ENCODE measurements at places on chromosomes 1 and 21.

GRCh38 chr1:160251687-160252526 lies 10.4 kb downstream of the DCAF8 start:
- DNase-seq: peak; percentile 60

- no peak for DNase-seq
Measured at GRCh38 chr1:8664887-8665286, 152.6 kb downstream of the RERE start.

DNA sequence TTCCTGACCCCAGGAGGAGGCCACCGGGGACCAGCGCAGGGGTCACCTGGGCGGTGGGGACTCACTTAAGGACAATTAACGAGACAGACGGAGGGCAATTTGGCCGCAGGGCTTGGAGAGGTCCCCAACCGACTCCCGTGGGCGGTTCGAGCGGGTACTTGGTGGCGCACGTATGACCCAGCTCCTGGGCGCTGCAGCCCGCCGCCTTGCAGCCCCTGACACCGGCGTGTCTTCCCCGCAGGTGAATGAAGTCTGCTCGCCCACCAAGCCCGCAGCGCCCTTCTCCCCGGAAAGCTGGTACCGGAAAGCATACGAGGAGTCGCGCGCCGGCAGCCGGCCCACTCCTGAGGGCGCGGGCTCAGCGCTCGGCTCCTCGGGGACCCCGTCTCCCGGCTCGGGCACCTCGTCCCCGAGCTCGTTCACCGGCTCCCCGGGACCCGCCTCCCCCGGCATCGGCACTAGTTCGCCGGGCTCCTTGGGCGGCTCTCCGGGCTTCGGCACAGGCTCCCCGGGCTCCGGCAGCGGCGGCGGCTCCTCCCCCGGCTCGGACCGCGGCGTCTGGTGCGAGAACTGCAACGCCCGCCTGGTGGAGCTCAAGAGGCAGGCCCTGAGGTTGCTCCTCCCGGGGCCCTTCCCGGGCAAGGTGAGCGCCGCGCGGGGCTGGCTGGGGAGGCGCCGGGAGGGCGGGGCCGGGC lies 1.4 kb downstream of the KIF26B start:
- DNase-seq: peak; percentile 87

- DNase-seq: no peak
Measured at GRCh38 chr1:40107290-40107959, 10.4 kb upstream of the PPT1 start.

DNA sequence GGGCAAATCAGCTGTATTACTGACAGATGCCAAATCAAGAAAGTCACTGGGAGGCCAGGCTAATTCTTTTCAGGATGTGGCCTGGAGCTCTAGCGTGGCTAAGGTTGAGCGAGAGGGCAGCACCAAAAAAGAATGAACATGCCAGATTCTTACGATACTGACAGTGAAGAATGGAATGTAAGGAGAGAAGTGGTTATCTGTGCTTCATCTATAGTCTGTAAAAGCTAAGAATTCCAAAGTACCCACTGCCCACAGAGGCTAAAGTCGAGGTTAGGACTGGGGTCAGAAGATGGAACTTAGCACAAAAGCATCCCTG lies 32.7 kb downstream of the TFAP2E start:
- no peak for DNase-seq

- DNase-seq: no peak
Measured at GRCh38 chr1:75330624-75331023, 196.4 kb downstream of the LHX8 start.

- no peak for DNase-seq
Measured at GRCh38 chr1:9447215-9447960, 91.9 kb upstream of the SLC25A33 start.

DNA sequence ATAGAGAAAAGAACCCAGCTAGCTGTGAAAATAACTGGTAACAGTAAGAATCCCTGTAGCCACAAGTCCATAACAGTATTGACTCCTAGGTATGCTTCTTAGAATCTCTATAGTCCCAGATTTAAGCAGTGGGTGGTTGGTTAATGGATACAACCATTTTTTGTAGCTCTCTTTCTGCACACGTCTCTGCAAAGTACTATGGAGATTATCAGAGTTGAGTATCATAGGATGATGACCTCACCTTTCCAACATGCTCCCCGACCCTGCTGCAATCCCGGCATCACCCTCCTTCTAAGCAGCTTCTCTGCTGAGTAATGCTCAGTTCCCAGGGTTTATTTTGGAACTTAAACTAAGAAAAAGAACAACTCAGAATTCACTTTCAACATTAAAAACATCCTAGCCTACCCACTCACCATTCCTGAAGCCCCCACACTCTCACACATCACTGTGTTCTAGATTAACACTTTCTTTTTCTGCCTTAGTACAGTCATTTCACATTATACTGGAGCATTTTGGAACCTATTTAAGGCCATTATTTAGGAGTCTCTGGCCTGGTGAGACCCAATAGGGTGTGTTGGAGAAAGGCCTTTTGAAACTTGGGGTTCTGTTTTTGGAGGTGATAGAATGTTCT lies 2.7 kb downstream of the MLLT11 start:
- no peak for DNase-seq

DNA sequence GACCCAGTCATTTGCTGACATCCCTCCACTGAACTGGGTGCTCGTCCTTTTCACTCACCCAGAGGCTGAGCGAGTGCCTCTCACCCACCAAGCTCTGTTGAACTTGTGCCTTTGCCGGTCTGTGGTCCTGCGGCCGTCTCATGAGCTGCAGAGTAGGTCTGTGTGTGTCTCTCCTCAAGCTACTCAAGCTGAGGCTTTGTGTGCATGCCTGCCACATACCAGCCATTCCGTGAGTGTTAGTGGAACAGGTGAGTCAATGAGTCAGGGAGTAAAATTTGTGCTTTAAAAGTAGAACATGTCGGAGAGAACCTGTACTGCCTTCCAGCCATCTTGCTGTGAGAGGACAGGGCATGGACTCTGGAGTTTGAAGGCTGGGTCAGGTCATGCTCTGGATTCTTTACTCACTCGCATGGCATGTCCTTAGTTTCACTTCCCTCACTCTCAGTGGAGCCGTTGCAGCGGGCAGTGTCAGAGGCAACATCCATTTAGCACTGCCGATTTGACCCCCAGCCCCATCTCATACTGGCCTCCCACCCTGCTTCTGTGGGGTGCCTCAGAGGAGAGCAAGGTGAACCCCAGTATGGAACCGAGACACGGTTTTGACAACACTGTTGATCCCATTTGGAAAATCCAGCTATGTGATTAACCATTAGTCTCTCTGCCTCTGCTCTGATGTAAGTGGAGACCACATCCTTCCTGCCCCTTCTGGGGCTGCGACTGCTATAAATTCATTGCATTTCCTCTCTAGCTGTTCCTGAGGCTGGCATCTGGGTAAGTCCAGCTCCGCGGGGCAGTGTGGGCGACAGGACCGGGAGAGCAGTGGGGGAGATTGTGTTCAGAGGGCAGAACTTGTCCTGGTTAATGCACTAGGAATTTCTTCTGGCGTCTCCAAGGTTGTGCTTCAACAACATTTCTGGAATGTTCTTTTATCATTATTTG lies at the start of gene NLRP3:
TSS of gene NLRP3 (plus strand) at position 751 of the 939 bp plus-strand sequence. CDS start 2,628 bp downstream, outside the sequence.
- DNase-seq: no peak

GRCh38 chr21:34880401-34880800 lies 168.7 kb downstream of the RUNX1 start:
- no peak for DNase-seq

GRCh38 chr1:209742409-209743144 lies 13.3 kb upstream of the TRAF3IP3 start:
- no peak for DNase-seq

- DNase-seq: no peak
Measured at GRCh38 chr1:207221934-207222351, 99.5 kb upstream of the CD55 start.

DNA sequence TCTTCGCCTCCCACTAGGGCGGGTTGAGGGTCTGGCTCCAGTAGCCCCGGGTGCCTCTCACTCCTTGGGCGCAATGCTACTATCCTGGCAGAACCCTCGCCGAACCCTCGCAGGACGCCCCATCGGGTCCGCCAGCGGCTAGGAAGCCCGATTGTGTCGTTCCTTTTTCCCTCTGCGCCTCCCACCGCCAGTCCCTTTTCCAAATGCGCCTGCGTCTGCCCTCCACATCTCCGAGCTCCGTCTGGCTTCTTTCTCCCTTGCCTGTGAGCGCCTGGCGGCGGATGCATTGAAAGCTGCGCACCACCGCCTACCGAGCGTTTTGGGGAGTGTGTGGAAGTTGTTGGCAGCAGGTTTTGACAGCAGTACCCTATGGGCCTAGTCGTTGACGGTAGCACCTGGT lies 1.0 kb upstream of the DIRAS3 start:
- no peak for DNase-seq

- DNase-seq: no peak
Measured at GRCh38 chr1:109948285-109948630, 36.3 kb upstream of the AHCYL1 start.

DNA sequence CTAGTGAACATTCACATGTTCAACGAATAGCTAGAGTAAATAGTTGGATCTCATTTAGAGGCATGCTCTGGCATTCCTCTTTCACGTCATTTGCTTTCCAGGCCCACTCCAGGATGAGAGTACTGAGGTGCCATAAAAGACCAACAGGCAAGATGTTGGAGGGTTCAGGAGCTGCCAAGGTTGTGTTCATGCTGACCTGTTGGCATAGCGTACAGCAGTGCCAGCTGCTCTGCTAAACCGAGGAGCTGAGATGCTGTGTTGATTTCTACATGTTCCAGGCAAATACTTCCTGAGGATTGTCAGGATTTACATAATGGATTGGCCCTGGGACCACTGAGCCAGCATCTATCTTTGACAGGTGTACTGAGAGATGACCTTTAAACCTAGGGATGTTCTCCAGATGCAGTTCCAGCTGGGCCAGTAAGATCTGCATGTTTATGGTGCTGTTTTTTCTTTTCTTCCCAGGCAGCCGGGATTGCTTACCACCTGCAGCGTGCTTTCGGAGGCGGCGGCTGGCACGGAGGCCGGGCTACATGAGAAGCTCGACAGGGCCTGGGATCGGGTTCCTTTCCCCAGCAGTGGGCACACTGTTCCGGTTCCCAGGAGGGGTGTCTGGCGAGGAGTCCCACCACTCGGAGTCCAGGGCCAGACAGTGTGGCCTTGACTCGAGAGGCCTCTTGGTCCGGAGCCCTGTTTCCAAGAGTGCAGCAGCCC lies 66.9 kb downstream of the DISC1 start:
- DNase-seq: peak; percentile 73

DNA sequence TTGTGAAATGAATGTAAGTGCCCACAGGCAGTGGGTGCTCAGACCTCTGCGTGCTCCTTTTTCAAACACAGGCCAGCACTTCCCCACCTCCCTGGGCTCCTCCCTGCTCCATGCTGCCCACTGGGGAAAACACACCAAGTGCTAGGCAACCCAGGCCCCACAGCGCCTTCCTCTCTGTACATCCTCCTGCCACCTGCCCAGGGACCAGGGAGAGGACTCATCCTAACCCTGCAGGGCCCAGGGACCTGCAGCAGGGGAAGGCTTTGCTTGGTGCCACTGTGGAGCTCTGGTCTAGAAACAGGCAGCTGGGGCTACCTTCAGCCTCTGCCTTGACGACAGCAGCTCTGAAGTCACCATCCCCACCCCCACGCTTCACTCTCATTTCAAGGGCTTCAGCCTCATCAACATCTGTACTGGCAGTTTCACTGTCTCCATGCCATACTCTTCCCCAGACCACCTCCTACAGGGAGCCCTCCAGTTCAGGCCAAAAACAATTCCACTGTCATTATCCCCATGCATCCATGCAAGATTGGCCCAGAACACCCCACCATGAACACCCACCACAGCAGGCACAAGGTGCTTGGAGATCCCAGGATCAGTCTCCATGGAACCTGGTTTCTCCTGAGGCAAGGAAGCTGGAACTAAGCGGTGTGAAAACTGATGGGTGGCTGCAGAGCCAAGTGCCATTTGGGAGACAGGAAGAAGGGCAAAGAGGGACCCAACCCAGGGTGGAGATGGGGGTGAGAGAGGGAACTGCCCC lies 1.1 kb downstream of the IGSF8 start:
- DNase-seq: no peak

GRCh38 chr1:232384171-232384883 lies 245.6 kb downstream of the SIPA1L2 start:
- no peak for DNase-seq

DNA sequence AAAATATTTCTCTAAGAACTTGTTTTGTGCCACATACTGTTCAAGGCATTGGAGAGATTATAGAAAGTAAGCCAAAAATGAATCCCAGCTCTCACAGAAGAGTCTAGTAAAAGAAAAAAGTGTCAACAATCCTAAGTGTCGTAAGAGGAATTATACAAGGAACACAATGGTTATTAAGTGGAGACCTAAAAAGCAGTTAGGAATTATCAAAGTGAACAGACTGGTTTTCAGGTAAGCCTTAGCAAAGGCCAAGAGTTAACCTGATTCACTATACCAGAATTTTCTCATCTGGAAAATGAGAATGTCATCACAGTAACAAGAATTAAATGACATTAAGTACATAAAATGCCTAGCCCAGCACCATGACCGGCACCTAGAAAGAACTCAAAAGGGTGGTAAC lies 15.6 kb downstream of the SERBP1 start:
- no peak for DNase-seq

- DNase-seq: no peak
Measured at GRCh38 chr1:145906954-145907753, 2.7 kb downstream of the ITGA10 start.

GRCh38 chr1:241228339-241228738 lies 128.7 kb downstream of the RGS7 start:
- no peak for DNase-seq

DNA sequence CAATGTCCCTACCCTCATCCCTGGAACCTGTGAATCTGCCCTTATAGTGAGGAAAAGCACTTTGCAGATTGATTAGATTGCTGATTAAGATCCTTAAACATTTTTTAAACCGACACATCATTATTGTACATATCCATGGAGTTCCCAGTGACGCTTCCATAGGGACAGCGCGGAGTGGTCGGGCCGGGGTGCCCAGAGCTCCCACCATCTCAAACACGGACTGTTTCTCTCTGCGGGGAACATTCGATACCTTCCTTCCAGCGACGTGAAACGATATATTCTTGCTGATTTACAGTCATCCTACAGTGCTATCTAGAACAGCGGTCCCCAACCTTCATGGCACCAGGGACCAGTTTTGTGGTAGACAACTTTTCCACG lies 4.0 kb downstream of the KRTAP10-12 start:
- no peak for DNase-seq

DNA sequence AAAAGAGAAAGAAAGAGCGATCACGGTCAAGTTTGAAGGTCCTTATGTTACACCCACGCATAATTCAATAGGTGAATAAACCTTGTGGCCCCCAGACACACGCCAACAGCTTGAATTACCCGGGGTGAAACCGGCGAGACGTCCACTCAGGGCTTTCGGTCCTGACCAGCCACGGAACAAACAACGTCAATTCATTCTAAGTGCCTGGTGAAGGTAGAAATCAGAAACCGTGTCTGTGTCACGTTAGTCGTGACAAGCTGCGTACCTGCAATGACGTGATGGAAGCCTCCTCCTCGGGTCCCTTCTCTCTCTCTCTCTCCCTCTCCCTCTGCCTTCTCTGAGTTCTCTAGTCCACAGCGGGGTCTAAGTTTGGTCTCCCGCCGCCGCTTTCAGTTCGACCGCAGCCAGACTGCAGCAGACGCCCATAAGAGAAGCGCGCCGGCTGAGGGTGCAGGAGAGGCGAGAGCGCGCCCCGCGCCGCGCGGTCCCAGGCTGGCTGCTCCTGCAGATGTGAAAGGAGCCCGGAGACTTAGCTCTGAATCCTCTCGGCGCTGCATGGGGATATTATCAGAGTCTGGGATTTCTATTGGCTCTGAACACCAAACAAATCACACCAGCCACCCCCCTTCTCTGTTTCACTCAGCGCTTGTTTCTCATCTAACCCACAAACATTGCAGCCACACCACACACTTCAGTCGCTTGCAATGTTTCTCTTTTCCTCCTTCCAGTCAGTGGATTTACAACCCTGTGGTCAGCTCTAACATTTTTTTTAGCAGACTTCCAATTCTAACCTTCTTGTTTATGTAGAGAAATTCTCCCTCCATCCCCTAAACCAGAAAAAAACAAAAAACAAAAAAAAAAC lies at the start of gene GREM2:
TSS of gene GREM2 (minus strand) at position 537 of the 862 bp plus-strand sequence. CDS start 118,680 bp downstream, outside the sequence.
- no peak for DNase-seq

- no peak for DNase-seq
Measured at GRCh38 chr1:43472087-43472462, 18.3 kb upstream of the HYI start.

Measured in NCI-H2171 (cell line).